ENCODE measurements at places on chromosomes 1 and 21.

- DNase-seq, result no peak
Measured at GRCh38 chr1:234836045-234836681, 226.2 kb upstream of the IRF2BP2 start.

GRCh38 chr1:200732438-200732837 is 6.3 kb upstream of the CAMSAP2 start:
- DNase-seq, result no peak

DNA sequence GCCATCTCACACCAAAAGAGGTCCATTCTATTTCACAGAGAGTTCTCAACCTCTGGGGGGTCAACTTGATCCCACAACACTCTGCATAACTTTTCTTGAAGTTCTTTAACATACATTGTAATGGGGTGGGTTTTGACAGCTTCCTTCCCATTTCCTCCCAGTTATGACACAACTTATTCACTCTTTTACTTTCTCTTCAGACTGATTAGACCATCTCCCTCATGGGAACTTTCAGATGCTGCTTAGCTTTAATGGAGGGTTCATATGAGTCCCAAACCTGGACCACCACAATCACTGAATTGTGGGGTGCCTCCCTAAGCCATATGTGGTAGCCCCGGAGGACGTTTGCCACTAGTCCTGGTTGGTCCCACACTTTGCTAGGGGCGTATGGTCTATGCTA is 28.3 kb upstream of the KCNJ15 start:
- DNase-seq, result no peak

DNA sequence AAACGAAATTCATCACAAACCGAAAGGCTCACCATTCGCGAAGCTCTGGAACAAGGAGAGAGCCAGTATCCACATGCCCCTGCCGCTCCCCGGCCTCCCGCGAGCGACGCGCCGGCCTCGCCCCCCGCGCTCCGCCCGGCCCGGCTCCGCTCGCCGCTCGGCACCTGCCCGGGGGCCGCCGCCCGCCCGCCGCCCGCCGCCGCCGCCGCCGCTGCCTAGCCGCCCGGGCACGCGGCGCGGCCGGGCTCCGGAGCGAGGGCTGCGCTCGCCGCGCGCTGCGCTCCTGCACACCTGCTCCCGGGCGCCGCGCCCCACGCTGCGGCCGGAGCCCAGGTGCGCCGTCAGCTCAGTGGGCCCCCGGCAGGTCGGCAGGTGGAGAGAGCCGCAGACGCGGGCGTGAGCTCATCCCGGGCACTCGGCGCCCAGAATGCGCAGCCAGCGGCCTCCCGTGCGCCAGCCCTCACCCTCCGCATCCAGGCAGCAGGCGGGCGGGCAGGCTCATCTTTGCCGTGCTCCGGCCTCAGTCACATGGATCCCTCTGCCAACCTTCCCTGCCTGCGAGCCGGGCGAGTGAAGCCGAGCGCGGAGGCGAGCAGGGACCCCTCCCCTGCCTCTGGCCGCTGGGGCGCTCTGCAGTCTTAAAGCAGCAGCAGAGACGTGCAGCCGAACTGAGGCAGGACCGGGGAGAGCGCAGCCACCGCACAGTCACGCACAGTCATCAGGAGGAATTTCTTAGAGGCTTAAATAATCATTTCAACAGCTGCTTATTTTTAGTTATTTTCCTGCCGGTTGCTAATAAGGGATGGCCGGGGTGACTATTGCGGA is at the start of gene DSCAM:
Gene DSCAM (minus strand): TSS at position 572 of the 825 bp plus-strand sequence. CDS start 497 bp downstream, at position 75.
- DNase-seq, result no peak

- no peak for DNase-seq
Measured at GRCh38 chr1:66403007-66403731, 130.8 kb upstream of the SGIP1 start.

DNA sequence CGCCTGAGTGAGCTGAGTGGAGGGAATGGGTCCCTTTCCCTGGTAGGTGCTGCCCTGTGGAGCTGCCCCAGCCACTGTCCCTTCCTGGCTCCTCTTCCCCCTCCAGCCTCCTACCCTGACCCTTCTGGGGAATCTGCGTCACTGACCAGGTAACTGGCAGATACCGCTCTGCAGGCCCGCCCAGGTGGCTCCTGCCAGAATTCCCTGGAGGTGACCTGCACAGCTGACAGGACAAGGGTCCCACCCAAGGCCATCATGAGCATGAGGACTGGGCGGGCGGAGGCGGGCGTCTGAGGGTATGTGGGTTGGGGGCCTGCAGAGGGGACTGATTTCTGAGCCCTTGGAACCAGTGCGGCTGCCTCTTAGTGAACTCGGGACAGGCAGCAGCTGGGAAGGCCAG is 32.5 kb downstream of the DHRS3 start:
- DNase-seq, result no peak

All from urothelium cell line (cell line).